Right renal pelvis (tissue), 4 donors: ENCODE measurements at places on chromosomes 5 and 9. TPM values are rescaled to one million over a fixed set of nuclear protein-coding genes. Genes with fewer than 3 reads are reported as not detected.

DNA sequence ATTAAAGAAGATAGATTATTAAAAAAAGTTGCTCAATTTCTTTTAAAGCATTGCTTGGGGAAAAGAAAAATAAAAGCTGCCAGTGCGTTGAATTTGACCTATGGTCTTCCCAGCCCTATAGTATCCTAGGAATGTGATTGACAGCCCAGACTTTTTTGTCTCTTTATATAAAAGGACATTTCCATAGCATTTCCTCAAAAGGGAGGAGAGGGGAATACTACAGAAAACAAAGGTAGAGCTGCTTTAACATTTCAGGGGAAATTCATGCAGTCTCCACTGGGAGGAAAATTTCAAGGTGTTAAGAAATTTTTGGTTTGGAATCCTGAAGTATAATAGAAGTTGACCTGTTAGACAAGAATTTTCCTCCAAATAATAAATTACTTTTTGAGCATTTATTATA, 17.9 kb upstream of the GPR151 start:
- DNase-seq: no peak

DNA sequence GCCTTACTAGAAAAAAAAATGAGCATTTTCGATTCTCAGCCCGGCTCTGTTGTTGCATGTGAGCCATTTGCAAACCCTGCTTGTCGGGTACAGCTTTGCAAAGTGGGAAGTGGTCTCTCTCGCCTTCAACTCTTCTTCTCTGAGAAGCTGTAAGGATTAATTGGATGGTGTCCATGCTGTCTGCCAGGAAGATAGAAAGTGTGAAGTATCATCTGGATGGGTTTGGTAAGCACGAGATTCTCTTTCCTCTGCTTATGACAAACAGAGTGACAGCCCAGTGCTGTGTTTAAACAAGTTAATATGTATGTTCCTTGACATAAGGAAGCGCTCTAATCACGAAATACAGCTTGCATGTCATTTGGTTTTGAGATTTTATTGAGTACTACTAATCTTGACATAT, 109.1 kb upstream of the SPATA31D4 start:
- DNase-seq: no peak

- DNase-seq: no peak
These were observed 40.9 kb downstream of the ANGPTL2 start for GRCh38 chr9:127081250-127082185.

- DNase-seq: no peak
These were observed 182.9 kb downstream of the SREK1 start for GRCh38 chr5:66327008-66327407.

DNA sequence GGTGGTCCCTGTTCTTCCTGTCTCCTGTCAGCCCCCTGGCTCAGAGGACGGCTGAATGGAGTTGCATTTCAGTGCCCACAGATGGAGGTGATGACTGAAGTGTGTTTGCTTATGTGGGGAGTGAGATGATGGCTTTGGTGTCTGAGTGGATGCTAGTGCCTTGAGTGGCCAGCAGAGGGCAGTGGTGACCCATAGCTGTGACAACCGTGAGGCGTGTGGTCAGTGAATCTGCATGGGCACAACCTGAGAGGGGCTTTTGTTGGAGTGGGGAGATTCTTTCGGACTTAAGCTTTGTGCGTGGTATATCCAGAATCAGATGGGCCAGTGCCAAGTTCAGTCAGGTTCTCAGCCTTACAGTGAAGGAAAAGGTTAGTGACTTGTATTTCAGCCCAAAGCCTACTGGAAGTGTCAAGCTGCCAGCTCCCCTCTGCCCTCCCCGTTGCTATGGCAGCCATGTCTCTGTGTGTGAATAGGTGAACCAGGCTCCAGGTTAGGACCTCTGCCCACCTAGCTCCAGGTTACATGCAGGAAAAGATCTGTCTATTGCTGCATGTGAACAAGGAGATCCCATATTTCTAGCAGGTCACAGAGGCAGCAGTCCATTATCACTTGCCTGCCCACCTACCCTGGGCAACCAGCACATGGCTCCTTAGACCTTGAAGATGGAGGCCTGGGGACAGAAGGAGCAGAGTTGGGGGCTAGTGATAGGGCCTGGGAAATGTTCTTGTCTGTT, 14.7 kb upstream of the CXXC5 start:
- no peak for DNase-seq

DNA sequence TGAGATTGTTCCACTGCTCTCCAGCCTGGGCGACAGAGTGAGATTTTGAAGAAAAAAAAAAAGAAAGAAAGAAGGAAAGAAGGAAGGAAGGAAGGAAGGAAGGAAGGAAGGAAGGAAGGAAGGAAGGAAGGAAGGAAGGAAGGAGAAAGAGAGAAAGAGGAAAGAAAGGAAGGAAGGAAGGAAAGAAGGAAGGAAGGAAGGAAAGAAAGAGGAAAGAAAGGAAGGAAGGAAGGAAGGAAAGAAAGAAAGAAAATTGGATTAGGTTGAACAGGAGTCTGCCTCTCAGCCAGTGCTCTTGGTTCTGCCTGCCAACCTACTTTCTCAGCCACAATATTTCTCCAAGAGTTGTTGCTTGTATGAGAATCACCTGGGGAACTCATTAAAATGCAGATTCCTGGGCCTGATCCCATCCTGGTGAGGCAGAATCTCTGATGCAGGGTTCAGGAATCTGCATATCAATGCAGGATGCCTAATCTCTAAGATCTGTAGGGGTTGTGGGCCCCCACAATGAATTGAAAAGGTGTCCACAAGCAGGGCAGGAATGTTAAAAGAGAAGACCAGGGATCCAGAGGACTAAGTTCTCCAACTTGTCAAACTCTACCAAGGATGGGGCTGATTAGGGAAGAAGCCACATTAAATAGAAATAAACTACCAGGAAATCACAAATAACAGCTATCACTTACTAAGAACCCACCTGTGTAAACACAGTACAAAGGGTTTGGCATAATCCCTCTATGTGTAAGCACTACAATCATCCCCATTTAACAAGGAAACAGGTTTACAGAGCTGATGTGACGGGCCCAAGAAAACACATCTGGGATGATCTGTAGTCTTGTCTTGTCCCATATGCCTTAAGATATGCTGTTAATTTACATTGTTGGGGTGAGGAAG, 23.4 kb upstream of the GALNT10 start:
- DNase-seq: no peak

- no peak for DNase-seq
These were observed at the start of gene SNCAIP for GRCh38 chr5:122311961-122312590. Gene SNCAIP (plus strand): TSS chr5:122312237. CDS start chr5:122391135, 78,898 bp downstream.

GRCh38 chr5:143094087-143094521, 309.4 kb downstream of the NR3C1 start:
- DNase-seq: no peak

- DNase-seq: peak; percentile 22
These were observed 405.4 kb upstream of the ACTBL2 start for GRCh38 chr5:57887851-57888621.

GRCh38 chr9:137231372-137232039, 805 bp downstream of the SLC34A3 start:
- no peak for DNase-seq

The CARD6 gene
- 3.7 TPM for polyA plus RNA-seq

The KIF12 gene
- 156 TPM for polyA plus RNA-seq

The PIP5KL1 gene
- 1.9 TPM for polyA plus RNA-seq

The SARDH gene
- 12.0 TPM for polyA plus RNA-seq

The SLC4A9 gene
- 17.6 TPM for polyA plus RNA-seq

The IFNA13 gene
- not detected for polyA plus RNA-seq
